ENCODE measurements at places on chromosomes 6 and 20.

- DNase-seq: no peak
These were observed 30.9 kb downstream of the HEBP2 start for GRCh38 chr6:138434925-138435324.

GRCh38 chr6:54519161-54519560 lies 210.9 kb downstream of the TINAG start:
- no peak for DNase-seq

DNA sequence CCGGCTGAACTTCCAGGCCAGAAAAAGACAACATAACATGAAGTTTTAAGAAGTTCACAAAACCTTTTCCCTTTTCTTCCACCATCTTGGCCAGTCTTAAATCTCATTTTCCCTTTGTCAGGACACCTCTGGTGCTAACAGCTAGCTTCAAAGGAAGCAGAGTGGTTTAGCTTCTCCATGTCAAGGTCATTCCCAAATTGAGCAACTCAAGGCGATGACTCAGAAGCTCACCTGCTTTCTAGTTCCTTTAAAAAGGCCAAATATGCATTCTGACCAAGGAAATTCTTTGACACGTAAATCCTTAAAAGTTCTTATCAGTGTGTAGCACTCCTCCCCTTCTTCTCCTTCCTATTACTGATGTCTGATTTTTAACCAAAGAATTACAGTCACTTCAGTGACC lies 69.6 kb upstream of the VGLL2 start:
- no peak for DNase-seq

DNA sequence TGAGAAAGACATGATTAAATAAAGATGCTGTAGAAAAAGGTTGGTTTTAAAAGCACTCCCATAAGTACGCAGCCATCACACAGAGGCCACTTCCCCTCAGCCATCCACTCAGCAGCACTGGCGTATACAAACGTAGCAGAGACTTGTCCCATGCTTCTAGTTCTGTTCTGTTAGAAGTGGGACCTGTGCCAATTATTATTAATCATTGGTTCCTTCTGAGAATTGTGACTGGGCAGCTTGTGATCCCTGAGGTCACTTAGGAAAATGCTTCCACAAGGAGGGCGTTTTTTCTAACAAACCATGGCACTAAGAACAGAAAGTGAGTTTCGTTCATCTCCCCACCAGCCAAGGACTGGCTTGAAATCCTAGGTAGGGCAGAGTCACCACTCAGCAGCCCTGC lies 53.9 kb downstream of the FAM120B start:
- DNase-seq: no peak

GRCh38 chr6:154482858-154483257 lies 27.6 kb downstream of the CNKSR3 start:
- DNase-seq: no peak

DNA sequence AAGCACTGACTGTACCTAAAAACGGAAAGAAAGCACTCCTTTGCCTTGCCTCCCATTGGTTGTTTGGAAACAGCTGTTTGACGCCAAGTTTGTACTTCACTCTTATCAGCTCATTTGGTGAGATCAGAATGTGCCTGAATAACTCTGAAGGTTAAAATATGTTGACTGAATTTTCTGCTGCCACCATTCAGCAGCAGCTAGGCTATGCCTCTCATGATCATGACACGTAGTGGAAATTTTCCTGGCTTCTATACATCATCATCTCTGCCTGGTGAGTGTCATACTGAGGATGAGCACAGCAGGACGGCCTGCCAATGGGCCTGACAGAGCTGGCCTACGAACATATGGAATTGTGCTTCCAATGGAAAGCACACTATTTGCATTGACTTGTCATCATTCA lies 704.9 kb upstream of the CITED2 start:
- DNase-seq: no peak

DNA sequence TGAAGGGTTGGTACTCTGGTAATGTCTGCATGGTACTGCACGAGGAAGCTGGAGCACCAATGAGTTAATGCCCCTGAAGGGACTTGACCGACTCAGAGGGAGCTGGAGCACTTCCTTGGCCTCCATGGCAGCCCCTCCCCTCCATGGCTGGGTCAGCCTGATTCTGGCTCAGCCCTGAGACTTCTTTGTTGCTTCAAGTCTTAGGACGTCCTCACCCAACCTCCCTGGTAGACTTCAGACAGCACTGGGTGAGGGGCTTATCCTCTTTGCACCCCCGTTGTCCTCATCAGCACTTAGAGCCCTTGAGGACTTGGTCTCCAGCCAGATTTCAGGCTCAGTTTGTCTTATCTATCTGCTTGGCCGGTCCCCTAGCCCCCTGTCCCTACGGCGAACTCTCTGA lies 16.4 kb upstream of the TAGAP start:
- DNase-seq: no peak

DNA sequence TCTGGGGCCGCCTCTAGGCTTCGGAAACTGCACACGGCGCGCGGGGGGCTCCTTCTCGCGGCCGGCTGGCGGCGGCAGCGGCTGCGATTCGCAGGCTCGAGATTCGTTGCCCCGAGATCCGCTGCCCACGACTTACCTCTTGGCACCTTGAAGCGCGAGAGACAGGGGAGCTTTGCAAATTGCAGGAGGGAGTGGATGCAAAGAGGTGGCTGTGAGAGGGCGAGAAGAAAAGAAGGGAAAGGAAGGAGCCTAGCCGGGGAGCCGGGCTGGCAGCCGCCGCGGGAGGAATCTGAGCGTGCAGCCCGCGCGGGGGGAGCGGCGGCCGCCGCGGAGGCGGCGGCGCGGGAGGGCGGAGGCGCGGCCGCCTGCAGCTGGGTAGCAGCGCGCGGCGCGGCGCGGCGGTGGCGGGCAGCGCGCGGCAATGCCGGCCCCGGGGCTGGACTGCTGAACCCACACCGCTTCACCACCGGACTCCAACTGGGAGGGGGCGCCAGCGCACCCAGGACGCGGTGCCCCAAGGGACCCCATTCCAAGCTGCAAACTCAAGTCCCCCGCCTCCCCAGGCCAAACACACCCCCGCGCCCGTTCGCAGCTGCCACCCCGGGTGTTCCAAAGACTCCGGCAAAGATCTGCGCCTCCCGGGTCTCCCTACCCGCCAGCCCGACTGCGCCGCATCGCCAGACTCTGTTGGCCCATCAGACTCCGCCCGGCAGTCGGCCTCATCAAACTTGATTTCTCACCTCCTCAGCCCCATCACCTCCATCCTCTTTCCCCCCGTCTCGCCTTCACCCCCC lies 44.2 kb upstream of the SUPT3H start:
- DNase-seq: peak; percentile 30

Measured in stimulated activated naive CD4-positive, alpha-beta T cell (primary cell).